Left colon (tissue), 2 donors: ENCODE measurements at places on chromosomes 7 and 10.

- DNase-seq = no peak
These were observed 125.9 kb upstream of the INSYN2A start for GRCh38 chr10:127322286-127322685.

DNA sequence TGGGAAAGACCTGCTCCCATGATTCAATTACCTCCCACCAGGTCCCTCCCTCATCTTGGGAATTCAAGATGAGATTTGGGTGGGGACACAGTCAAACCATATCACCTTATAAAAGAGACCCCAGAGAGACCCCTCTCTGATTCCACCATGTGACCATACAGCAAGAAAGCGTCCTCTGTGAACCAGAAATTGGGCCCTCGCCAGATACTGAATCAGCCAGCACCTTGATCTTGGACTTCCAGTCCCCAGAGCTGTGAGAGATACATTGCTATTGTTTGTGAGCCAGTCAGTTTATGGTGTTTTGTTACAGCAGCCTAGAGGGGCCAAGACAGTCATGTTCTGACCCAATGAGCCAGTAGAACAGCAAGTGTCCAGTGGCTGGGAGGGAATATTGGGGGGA is 232.6 kb downstream of the PAXIP1 start:
- no peak for DNase-seq

GRCh38 chr10:61984803-61985418 is 83.4 kb downstream of the ARID5B start:
- no peak for DNase-seq

DNA sequence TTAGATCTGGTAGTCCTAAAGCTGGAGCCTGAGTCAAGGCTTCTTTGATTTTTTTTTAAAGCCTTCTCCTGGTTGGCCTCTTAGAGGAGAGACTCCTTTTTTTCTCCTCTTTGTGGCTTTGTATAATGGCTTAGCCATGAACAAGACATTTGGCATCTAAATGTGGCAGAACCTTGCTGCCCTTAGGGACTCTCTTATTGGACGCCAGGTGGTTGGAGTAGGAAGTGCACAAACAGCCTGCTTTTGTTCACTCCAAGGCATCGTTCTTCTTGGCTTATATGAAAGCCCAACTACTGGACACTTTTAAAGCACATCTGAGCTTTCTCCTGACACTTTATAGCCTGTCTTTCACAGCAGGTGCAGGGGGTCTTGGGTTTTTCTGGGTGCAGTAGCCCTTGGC is 25.0 kb downstream of the ZPBP start:
- peak; percentile 24 for DNase-seq

- no peak for DNase-seq
These were observed 120.7 kb downstream of the CHN2 start for GRCh38 chr7:29315122-29315891.

- DNase-seq = no peak
These were observed 3.0 kb downstream of the PIP4K2A start for GRCh38 chr10:22711373-22711772.

DNA sequence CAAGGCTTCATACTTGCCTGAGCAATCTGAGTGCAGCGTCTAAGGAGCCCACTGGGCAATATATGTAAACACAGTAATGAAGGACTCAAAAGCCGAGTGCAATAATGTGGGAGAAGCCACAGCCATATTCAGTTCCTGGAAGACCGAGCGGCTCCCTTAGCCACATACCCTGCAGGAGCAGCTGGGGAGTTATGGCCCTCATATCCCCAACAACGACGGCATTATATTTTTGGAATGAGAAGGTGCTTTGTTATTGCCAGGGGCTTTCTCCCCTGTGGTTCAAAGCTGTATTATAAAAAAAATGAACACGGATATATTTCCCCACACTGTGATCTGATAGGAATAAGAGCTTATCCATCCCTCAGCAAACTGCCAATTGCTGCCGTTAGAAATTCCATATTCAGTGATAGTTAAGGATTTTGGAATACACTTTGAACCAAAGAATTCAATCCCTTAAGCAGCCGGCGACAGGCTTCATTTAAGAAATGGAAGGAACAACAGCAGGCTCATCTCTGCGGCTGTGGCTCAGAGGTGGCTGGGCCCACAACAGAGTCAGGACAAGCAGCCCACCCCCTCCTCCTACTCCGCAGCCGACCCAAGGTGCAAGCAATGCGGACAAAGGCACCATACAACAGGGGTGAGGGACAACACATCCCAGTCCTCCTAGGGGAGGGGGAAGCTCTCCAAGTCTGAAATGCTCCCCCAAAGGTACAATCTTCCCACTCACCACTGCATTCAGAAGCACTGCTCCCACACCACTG is 77.2 kb downstream of the TNS3 start:
- DNase-seq = no peak

GRCh38 chr7:28625432-28625831 is 213.1 kb downstream of the CREB5 start:
- no peak for DNase-seq

DNA sequence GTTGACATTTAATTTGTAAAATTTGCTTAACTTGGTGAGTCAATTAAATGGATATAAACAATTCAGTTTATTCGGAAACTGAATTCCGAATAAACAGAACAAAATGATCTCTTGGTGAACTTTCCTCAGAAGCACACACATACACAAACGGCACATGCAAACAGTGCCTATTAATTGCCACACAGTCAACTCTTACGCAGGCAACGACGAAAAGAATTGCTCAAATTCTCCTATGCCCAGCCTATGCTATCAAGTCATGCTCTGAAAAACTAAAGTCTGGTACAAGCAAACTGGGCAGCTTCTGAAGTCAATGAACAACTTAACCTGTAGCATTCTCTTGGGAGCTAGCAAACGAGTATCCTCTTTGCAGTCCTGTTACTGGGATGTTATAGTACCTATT is 38.8 kb upstream of the ASL start:
- DNase-seq = no peak

GRCh38 chr7:1567049-1567771 is 2.6 kb downstream of the PSMG3 start:
- peak; percentile 80 for DNase-seq

DNA sequence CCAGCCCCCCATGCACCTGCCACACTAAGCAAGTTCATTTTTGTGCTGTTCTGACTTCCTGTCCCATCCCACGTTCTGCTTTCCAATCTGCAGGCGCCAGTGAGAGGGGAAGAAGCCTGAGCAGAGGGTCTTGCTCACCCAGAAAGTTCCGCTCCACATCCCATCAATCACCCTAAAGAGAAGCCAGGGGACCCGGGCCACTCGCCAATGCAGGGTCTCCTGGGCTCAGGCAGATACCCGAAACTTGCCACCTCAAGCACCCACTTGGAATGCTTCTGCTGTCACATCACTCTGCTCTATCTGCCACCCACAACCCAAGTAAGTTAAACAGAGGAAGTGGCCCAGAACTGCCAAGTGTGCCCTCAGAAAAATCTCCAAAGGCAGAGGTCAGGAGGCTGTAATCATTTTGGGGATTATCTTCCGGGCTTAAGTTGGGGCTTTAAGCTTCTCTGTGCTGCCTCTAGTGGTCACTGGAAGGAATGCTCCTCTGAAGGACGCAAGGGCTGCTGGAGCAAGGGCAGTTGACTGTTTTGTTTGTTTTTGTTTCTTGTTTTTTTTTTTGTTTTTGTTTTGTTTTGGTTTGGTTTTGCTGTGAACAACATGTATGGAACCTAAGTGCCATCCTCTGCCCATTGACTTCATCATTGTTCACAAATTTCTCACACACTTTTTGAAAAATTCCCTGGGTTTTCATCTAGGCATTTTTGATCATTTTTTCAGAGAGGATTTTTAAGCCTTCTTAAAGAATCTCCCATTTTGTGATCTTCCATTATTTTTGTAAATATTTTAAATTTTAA is 25.5 kb downstream of the PRR15 start:
- DNase-seq = peak; percentile 55

DNA sequence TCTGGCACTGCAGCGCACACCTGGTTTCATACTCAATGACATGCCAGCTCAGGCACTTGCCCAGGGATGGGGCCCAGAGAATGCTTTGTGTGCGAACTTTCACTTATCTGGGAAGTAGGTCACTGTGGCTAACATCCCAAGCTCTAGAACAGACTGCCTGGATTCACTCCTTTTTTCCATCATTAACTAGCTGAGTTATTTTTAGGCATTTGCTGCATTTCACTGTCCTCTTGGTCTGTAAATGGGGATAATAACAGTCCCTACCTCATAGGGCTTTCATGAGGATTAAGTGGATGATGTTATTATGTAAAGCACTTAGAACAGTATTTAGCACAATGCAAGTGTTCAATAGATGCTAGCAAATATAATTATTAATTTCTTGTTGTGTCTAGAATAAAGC is 98.7 kb upstream of the DOCK1 start:
- no peak for DNase-seq

DNA sequence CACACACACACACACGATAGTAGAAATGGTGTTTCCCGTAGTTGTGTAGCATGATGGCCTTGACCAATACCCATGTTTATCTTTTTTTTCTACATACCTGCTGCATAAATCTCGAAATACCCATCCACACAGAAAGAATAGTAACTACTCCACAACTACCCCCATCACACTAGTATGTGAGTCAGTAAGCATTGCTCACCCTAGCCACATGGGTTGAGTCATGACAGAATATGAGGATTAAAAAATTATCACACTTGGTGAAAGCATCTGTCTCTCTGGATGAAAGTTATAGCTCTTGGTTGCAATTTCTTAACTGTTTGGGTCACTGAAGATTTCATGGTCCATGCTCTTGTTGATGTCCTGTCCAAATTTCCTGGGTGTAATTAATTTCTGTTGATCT is 103.4 kb upstream of the MDFIC start:
- no peak for DNase-seq
